ENCODE measurements at places on chromosomes 16 and 17.

GRCh38 chr17:81015136-81015535 lies 19.8 kb upstream of the BAIAP2 start:
- DNase-seq, result no peak

GRCh38 chr16:64019339-64019738 lies 1102.5 kb downstream of the CDH11 start:
- DNase-seq, result no peak

GRCh38 chr16:73457851-73458250 lies 409.9 kb upstream of the ZFHX3 start:
- DNase-seq, result no peak

- no peak for DNase-seq
These were observed 7.2 kb upstream of the LIMD2 start for GRCh38 chr17:63707151-63707550.

- no peak for DNase-seq
These were observed 9.1 kb downstream of the SLC38A8 start for GRCh38 chr16:84033251-84034195.

DNA sequence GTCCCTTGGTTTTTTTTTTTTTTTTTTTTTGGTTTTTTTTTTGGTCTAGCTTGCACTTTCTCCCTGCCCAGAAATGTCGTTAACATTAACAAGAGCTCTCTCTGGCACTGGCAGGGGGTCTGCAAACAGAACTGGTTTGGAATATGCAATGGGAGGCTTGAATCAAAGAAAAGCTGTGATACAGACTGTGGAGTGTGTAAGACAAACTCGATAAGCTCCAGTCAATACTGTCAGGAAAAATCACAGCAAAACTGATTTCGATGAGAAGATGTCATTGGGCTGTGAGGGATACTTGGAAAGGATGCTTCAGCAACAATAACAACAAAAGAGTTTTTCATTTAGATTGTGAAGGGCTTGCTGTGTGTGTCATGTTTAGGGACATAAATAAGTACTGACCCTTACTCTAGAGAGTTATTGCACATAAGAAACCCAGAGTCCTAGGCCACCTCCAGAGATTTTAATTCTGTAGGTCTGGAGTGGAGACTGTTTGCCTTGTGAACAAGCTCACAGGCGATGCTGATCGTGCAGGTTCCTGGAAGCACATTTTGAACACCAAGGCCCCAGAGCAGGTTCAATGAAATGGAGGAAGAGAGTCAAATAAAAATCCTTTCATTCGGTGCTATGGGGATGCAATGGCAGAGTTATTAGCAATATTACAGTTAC lies 470.7 kb upstream of the RBFOX1 start:
- no peak for DNase-seq

Data from foreskin fibroblast (primary cell).